Activated CD8-positive, alpha-beta memory T cell treated with anti-CD3 and anti-CD28 coated beads for 48 hours (primary cell): ENCODE measurements at places on chromosomes 7 and 10.

DNA sequence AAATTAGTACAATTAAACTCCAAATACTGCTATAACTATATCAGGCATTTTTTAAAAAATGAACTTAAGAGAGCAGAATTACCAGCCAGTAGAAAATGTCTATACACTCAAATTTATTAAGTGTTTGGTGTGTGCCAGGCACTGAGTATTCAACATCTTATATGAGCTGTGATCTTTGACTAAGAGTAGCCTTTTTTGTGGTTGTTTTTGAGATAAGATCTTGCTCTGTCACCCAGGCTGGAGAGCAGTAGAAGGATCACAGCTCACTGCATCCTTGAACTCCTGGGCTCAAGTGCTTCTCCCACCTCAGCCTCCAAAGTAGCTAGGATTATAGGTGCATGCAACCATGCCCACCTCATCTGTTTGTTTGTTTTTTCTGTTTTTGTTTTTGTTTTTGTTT is 102.5 kb upstream of the CELF2 start:
- DNase-seq = no peak

- no peak for DNase-seq
Observed at GRCh38 chr7:128742206-128742605, 3.0 kb downstream of the CALU start.

DNA sequence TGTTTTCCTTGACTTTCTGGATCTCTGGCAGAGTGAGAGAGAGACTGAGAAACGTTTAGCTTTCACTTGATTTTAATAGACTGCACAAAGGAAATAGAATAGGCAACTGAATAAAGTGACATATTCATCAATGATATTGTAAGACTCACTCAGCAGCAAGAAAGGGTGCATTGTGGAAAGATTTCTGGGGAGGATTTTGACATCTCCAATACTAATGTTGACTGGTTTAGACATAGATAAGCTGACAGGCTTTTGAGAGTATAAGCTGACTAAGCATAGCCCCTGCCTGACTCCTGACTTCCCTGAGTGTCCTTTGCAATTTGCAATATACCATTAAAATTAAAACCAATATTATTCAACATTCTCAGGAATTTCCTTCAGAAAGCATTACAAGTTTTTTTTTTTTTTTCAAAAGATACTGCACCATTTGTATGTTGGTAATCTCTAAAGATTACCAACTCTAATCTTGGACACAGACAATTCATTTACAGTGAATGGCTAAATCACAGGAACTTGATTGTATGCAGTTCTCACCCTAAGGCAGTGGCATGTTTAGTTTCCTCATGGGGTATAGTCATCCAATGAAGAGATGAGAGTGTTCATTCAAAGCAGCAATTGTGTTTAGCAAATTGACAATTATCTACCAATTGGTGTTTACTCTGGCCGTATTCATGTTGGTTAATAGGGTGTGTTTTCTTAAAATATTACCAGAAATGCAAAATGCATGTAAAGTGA is 325.6 kb downstream of the SORCS3 start:
- DNase-seq = no peak

- no peak for DNase-seq
Observed at GRCh38 chr7:32515890-32516550, 20.7 kb downstream of the AVL9 start.

DNA sequence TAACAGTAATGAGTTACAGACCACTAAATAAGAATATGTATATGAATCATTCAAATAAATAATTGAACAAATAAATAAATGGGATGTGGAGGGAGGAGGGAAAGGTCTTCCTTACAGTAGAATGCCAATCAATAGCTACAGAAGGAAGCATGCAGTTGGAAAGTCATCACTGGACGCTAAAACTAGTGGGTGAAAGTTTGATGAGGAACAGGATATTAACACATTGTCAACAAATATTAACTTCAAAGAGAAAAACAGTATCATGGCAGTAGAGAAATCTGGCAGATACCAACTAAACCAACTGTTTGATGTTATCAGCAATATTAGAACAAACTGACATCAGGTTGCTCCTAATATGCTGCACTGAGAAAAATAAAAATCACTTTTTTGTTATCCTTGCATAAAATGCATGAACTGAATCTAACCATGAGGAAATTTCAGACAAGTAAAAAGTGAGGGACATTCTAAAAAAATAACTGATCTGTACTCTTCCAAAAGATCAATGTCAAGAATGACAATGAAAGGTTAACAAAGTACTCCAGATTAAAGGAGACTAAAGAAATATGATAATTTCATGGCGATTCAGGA is 94.1 kb downstream of the ZFAND4 start:
- DNase-seq = no peak

DNA sequence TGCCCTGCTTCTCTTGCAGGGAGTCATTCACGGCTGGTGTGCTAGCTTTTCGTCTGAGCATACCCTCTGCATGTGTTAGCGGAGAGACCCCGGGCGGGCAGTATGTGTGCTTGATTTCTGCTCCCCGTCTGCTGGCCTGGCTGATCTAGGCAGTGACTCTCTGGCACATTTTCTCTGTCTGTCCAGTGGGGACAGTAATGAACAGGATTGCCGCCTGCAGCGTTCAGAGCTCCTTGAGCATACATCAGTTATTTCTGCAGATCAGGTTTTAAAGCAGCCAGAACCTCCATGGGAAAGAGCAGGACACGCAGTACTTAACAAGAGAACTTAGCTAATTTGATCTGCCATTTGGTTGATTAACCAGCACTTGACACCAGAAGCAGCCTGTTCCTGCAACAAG is 242.5 kb downstream of the CELF2 start:
- no peak for DNase-seq

DNA sequence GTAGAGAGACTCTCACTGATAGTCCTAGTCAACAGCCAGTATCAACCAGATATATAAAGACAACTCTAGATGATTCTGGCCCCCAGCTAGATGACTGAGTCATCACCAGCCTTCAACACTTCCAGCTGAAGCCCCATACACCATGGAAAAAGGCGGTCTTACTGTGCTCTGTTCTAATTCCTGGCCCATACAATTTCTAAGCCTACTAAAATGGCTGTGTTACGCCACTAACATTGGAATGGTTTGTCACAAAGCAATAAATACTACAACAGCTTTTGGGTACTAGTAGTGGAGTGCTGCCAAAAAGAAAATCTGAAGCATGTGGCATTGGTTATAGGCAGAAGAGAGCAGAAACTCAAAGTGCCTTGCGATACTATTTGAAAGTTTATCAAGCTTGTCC is 13.0 kb upstream of the TES start:
- no peak for DNase-seq

GRCh38 chr10:118042827-118043242 is 3.9 kb downstream of the RAB11FIP2 start:
- DNase-seq = no peak

- no peak for DNase-seq
Observed at GRCh38 chr7:158815800-158816128, 13.5 kb downstream of the ESYT2 start.

GRCh38 chr7:83468251-83468739 is 180.6 kb downstream of the SEMA3E start:
- DNase-seq = no peak

GRCh38 chr7:159105832-159106811 is 38.5 kb downstream of the VIPR2 start:
- no peak for DNase-seq

DNA sequence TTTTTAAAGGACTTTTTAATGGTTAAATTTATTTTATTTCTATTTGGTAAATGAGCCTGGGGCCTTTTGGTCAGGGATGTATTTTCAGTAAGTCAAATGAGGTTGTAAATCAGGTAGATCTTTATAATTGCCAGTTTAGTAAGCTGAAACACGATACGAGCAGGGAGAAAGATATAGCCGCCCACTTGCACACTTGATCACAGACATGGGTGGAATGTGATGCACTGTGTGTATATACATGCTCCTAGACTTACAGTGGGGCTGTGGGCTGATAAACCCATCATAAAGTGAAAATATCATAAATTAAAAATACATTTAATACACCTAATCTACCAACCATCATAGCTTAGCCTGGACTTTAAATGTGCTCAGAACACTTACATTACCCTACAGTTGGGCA is 119.4 kb upstream of the SAMD8 start:
- DNase-seq = no peak

GRCh38 chr7:36301914-36302771 is 87.5 kb upstream of the ANLN start:
- no peak for DNase-seq

DNA sequence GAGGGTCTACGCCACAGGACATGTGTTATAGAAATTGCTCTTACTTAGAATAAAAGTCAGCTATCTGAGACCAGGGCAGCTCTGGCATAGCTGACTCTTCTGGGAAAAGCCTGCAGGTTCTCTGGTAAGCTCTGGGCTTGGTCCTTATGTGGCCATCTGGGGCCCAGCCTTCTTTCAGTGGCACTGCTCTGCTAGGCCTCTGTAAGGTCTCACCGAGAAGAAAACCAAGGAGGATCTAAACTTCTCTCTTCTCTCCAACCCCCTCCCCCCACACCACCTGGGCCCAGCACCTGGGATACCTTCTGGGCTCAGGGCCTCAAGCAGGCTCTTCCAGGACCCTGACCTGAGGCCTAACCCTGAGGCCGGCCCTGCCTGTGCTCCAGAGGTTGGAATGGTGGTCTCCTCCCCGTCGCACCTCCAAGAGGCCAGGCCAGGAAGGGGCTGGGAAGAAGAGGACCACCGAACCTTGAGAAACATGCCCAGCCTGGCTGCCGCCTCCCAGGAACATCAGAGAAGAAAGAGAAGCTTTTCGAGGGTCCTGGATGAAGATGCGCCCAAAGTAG is 323.6 kb downstream of the GFRA1 start:
- no peak for DNase-seq

- no peak for DNase-seq
Observed at GRCh38 chr7:11452476-11452875, 379.5 kb downstream of the THSD7A start.

GRCh38 chr10:123472606-123473005 is 193.5 kb upstream of the GPR26 start:
- DNase-seq = no peak

DNA sequence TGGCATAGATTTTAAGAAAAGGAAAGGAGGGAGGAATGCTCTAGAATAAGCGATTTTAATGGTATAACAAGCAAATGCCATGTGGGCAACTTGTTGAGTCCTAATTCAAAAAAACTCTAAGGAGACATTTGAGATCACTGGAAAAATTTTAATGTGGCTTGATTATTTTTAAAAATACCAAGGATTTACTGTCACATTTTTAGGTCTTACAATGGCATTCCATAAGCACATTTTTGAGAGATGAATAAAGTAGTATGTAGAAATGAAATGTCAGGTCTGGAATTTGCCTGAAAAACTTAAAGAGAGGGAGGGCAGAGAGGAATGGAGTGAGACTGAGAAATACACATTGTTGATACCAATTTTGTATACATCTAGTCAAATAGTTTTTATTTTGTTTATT is 20.3 kb downstream of the NCAPG2 start:
- DNase-seq = no peak

- no peak for DNase-seq
Observed at GRCh38 chr10:115956225-115957011, 316.6 kb downstream of the GFRA1 start.

DNA sequence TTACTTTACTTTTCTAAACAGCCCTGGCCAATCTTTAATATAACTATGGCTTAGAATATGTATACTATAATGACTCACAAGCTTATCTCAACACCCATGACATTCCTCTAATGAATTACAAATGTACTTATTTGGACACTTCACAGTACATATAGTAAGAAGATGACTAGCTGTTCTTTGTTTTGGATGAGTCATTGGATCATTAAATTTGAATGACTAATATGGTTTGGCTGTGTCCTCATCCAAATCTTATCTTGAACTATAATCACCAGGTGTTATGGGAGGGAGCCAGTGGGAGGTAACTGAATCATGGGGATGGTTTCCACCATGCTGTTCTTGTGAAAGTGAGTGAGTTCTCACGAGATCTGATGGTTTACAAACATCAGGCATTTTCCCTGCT is 807.5 kb upstream of the SORCS1 start:
- DNase-seq = no peak

DNA sequence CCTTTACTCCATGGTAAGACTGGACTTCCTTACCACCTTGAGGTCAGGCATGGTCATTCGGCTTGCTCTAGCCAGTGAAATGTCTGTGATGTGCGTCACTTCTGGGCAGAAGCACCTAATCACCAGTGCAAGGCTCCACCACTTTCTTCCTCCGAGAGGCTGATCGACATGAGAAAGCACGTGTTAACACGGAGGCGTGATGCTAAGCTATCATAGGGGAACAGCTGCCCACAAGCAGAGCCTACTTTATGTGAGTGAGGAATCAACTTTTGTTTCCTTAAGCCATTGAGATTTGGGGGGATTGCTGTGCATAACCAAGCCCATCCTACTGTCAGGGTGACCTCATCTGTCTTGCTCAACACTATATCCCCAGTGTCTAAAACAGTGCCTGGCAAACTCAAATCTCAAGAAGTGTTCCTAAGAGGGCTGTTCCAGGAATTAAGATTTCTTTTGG is 23.1 kb upstream of the SAR1A start:
- no peak for DNase-seq

DNA sequence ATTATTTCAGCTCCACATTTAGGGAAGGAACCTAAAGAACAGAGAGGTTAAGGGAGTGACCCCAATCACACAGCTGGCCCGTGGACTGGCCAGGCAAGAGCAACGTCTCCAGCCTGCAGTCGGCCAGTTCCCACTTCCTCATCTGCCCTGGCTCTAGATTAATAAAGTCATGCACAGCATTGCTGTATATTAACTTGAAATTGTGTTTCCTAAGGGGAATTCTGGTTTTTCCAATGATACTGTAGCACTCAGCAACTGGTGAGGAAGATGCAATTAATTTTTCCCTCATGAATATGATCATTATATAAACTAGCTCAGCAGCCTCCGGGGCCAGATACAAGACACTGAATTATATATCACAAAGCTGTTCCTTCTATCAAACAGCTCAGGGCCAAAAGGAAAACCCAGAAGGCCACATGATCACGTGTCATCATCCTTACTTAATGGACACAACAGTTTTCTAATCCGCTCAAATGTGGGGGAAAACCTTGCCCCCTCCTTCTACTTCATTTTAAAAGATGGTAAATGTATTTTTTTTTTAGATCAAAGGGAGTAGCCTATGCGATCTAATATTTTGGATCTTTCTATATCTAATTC is 295.3 kb upstream of the PRKCQ start:
- no peak for DNase-seq

GRCh38 chr7:74173491-74173865 is 678 bp upstream of the EIF4H start:
- DNase-seq = no peak

- no peak for DNase-seq
Observed at GRCh38 chr7:3730276-3730675, 429.2 kb downstream of the SDK1 start.

- DNase-seq = no peak
Observed at GRCh38 chr7:108069646-108070045, 60.5 kb downstream of the LAMB4 start.

GRCh38 chr7:17848516-17848915 is 91.8 kb downstream of the SNX13 start:
- no peak for DNase-seq

- DNase-seq = no peak
Observed at GRCh38 chr10:60606343-60607080, 171.8 kb upstream of the CDK1 start.
